Daoy (cell line): ENCODE measurements at places on chromosomes 7 and 10. TPM values are rescaled to one million over a fixed set of nuclear protein-coding genes. Genes with fewer than 3 reads are reported as not detected.
A peak's percentile ranks its signal among the peaks of the same experiment; 100 is the strongest.

Gene AS3MT
- total RNA-seq = 0.34 and 0.54 TPM in 2 replicates

- DNase-seq = no peak
These were observed 73.0 kb downstream of the TCF7L2 start for GRCh38 chr10:113023017-113023416.

- DNase-seq = no peak
These were observed 606.8 kb downstream of the PTPRN2 start for GRCh38 chr7:157980774-157981173.

- peak; percentile 60 for DNase-seq
These were observed at the start of gene PRKAR1B for GRCh38 chr7:727104-727805. PRKAR1B (minus strand) TSS chr7:727281; CDS start chr7:711505, 15,776 bp downstream.

GRCh38 chr7:47432671-47433563 lies 149.0 kb downstream of the TNS3 start:
- DNase-seq = no peak

- no peak for DNase-seq
These were observed 964.7 kb downstream of the LRMDA start for GRCh38 chr10:76396134-76396533.

DNA sequence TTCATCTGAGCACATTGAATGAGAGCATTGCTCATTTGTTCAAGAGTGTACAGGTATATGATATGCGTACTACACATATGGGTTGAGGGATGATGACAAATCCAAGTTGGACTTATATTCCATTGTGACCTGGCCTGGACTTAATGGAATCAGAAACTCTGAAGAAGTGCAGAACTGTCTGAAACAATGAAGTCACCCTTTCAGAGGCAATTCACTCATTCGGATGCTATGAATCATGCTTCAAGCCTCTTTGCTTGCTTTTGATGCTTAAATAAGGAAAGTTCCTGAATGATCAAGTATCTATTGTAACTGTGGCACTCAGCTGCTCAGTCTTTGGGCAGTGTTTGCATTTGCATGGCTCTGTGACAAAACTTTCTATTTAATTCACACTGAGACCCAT lies 93.4 kb downstream of the ZNF365 start:
- no peak for DNase-seq
